ENCODE measurements at places on chromosomes 2 and 18.

DNA sequence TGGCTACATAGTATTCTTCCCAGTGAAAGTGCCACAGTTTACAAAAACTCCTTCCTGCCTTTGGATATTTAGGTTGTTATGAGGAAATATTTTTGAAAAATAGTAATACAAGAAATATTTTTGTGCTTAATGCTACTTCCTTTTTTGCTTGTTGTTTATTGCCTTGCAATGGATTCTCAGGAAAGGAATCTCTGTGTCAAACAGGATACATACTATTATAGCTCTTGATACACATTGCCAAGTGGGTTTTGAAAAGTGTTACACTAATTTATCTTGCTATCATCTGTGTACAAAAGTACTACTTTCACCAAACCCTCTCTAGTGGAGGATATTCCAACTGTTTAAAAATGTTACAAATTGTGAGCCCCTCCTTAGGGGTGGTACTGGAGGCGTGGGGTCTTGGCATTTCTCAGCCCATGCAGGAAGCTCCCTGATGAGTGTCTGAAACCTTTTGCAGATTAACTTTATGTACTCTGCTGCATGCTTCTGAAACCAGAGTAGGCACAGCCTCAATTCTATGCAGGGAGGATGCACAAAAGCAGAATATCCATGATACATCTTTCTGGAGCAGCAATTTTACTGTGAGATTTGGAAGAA is 54.5 kb downstream of the EVA1A start:
- DNase-seq, result no peak

GRCh38 chr2:189570570-189571031 is 10.0 kb downstream of the SLC40A1 start:
- no peak for DNase-seq

GRCh38 chr18:46329736-46330246 is 225.6 kb downstream of the HAUS1 start:
- no peak for DNase-seq

GRCh38 chr2:16060125-16060935 is 120.0 kb downstream of the MYCN start:
- no peak for DNase-seq

- no peak for DNase-seq
Observed at GRCh38 chr18:63970809-63971205, 926 bp downstream of the SERPINB8 start.

GRCh38 chr18:9914334-9914583 is 443 bp downstream of the VAPA start:
- DNase-seq, result no peak

DNA sequence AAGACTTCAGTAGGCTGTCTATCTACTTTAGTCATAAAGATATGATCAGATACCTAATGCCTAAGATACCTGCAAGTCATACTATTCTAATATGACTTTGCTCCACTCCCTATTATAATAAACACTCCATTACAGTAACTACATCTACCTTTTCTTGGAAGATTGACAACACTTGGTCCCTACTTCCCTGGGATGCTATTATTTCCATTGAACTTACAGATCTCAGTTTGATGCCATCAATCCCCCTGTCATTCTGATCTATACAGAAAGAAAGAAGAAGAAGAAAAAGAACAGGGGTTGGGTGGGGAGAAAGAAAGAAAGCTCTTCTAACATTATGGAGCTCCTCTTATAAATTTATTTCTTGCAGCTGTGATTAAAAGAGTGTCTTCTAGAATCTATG is 889.1 kb upstream of the NRXN1 start:
- DNase-seq, result no peak

GRCh38 chr2:54047658-54048057 is 67.8 kb upstream of the ACYP2 start:
- DNase-seq, result no peak

DNA sequence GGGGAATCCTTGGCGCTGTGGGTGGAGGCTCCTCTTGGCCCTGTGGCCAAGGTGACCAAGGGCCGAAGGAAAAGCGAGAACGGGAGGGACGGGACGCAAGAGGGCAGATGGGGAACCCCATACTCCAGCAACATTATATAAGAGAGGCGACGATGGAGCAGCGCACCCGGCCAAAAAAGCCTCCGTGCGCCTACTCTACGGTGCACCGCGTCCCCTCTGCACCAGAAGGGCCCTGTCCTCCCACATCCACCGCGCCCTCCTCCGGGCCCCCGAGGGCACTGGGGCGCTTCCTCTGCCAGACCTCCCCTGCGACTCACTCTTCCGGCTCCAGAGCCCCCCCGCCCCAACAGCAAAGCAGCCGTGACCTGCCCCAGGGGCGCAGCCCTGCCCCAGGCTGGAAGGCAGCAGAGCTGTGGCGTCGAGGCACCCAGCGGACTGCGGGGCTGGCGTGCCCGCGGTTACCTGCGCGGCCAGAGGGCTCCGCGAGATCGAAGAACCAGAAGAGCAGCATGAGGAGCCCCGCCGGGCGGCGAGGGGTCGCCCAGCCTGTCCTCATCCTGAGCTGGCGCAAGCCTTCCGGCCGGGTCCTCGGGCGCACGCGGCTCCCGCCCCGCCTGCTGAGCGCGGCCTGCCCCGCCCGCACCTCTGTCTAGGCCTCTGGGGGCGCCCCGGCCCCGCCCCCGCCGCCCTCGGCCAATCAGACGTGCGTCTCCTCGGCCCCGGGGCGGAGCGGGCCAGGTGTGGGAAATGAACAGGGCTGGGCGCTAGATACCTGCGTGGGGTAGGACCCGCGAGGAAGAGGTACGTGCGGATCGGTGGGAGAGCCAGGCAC is 106.3 kb upstream of the CD302 start:
- DNase-seq, result no peak

DNA sequence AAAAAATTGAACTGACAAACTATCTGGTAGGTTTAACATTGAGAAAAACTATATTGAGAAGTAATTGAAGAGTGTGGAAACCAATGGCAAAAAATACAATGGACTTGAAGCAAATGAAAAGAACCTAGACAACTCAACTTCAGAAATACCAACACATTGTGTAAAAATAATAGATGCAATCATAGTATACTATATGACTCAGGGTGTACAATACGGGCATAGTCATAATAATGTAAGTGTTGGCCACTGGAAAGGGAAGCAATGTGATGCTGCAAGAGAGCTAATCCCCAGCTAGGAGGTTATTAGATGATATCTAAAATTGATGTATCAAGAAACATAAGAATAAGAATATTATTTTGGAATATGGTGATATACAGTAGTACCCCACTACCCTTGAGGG is 45.3 kb downstream of the SMAD7 start:
- DNase-seq, result no peak

DNA sequence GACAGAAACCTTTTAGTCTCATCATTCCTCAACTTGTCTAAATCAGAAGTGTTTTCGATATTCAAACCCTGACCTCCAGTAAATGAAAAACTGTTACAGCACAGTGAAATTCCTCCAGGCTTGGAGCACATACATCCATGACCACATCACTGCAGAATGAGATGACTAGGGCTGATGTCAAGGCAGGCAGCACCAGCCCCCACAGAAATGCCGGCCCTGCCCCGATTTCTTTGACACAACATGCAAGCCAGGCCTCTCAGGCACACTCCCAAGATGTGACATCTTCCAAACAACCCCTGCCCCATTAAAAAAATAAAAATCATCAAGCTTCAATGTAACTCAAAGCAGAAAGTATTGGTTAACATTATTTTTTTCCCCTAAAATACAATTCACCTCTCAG is 103.3 kb downstream of the CTAGE1 start:
- DNase-seq, result no peak

DNA sequence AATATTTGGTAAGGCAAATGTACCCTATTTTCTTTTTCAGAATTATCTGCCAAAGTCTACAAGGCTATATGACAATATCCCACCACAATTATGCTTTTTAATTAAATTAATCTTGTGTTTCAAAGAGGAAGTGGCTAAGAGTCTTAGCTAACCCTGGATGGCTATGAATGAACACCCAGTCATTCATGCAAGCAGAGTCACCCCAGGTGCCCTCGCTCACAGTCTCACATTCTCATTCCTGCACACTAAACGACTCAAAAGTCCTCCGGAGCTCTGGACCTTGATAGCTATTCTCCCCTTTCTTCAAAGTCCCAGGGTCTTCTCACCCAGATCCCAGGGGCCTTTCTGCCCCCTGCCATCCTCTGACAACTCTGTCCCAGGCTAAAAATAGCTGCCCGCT is 42.1 kb upstream of the MRPL19 start:
- DNase-seq, result no peak

- no peak for DNase-seq
Observed at GRCh38 chr2:75453384-75454240, 107.1 kb downstream of the EVA1A start.

DNA sequence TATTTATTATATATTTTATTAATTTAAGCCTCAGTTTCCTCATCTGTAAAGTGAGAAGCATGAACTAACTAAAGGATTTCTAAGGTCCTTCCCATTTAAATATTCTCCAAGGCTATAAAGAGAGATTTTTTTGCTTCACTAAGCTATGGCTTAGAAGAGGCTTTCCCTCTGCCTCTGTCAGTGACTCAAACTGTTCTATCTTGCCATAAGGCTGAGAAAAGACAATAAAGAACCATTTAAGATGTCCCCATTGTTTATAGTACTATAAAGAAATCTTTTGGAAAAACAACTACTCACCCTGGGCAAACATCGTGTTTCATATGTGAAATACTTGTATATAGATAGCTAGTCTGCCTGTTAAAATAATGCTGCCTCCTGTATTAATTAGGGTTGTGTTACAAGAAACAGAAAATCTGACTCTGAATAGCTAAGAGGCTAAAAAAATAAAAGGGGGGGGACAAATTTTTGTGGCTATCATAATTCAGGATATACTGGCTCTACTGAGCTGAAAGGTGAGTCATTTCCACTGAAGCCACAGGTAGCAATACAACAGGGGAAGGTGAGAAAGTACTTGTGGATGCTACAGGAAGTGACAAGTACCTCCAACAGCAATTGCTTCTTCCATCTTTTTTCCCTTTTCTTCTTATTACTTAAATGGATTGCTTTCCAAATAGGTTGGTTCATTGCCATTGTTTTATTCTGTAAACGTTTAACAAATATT is 25.4 kb downstream of the EPHA4 start:
- no peak for DNase-seq

DNA sequence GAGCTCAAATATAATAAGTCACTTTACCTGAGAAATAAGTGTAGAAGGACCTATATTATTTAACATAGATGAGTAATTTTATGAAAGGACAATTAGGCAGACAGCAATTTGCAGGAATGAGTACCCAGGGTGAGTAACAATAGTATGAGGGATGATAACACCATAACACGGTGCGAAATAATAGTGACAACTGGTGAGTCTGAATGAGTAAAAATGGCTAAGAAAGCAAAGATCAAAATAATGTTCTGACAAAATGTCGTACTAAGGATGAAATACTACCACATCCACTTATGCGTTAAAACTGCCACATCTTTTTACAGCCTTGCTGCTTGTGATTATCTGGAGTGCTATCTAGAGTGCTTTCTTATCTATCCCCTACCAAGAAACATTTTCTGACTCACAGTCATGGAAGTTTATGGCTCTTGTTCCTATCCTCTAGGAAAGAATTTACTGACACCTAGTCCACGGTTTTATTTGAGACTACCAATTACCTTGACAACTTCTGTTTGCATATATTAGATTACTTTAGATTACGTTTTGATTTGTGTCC is 929.7 kb downstream of the LRP1B start:
- no peak for DNase-seq

DNA sequence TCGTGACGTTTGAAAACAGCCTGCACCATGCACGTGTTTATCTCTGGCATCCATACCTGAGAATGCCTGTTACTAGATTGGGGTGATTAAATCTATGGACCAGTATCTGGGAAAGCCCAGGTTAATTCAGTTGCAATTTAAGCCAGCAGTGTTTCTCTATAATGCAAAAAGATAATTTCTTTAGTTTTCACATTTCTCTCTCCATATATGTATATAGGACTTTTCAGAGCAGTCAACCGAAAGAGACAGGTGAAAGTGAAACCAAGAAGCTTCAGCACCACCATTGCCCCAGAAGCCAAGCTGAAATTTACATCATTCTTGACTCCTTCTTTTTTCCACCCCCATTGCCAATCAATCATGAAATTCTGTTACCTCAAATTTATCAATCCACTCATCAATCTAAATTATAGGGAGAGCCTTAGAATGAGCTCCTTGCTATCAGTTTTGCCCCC is 2.7 kb upstream of the LRP2 start:
- DNase-seq, result no peak

DNA sequence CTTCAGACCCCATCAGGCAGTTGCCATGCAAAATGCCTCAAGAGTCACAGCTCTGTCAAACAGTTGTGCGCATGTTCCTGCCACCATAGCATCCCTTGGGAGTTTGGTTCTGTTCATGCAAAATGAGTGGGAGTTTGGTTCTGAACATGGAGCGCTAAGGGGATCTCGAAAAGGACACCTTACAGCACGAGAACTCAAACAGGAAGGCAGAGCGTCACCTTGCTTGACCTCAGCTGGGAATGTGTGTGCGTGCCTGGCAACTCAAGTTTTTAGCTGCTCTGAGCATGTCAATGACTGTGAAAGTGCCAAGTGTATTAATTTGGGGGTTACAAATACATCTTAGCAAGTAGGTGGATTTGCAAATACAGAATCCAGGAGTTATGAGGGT is 16.6 kb downstream of the MALL start:
- DNase-seq, result no peak

GRCh38 chr2:236629961-236630872 is 60.6 kb downstream of the ACKR3 start:
- DNase-seq, result no peak
